ENCODE measurements at places on chromosomes 12 and 14.

- DNase-seq = no peak
These were observed 19.5 kb downstream of the SERPINA3 start for GRCh38 chr14:94631536-94632304.

GRCh38 chr14:92397150-92397952, 74.4 kb downstream of the SLC24A4 start:
- DNase-seq = no peak

GRCh38 chr14:100400115-100400514, 77.0 kb downstream of the SLC25A47 start:
- DNase-seq = no peak

DNA sequence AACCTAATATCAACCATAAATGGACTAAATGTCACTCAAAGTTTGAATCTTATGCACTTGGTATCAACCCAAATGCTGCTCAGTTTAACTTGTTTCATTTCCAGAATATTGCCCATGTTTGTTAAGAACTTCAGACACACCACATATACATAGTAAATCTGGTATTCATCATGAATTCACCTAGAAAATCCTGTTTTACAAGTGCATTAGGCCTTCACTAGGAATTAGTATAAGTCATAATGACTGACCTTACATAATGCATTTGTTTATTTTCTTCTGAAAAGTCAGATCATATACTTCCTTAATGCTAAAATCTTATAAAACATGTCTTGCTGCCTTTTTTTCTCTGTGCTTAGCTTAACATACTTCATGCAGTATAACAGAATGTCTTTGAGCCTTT, 66.1 kb downstream of the ABCD2 start:
- no peak for DNase-seq

DNA sequence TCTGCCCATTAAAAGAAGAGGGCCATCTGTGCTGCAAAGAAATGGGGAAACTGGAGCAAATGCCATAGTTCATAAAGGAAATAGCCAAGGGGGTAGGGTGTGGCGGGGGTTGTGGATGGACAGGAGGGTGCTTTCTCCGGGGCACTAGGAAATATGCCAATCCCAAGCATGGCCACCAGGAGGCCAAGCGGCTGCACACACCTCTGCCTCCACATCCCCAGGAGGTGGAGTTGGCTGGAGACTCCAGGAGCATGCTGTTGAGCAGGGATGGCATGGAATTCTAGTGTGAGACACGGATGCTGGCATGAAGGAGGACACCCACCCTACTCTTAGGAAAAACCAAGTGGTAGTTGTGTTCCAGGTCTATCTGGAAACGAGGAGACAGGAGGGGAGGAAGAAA, 25.2 kb downstream of the NID2 start:
- DNase-seq = no peak

DNA sequence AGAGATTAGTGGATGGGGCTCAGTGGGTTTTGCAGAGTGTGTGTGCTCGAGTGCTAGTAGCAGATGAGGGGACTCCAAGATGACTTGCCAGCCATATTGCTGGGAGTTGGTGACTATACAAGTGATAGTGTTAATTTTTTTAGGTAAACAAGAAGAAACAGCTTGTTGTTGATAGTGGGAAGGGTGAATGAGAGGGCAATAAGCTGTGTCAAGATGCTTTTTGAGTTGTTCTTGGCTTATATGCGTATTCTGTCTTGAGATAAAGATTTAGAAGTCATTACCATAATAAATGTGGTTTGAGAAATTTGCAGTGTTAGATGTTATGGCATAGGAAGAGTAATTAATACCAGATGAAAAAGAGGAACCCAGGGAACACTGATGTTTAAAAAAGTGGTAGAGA, 75.3 kb downstream of the RCOR1 start:
- DNase-seq = peak; percentile 7

- no peak for DNase-seq
These were observed 4.8 kb downstream of the PIWIL1 start for GRCh38 chr12:130342442-130342841.

DNA sequence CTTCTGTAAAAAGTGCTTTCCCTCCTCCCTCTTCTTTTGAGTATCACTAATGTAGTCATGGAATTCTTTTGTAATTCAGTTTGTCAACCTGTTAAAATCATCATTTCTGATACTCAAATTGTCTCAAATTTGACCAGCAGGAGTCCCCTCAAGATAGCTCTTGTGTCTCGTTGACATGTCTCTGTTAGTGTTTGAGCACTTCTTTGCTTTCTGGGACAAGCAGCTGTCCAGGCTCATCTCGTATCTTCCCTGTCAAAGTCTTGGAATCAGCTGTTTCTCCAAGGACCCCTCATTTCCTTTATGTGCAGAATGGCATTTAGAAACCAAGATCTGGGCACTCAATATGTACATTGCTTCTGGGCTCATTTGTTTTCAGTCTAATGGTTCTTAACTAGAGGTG, 10.7 kb downstream of the CIPC start:
- no peak for DNase-seq

DNA sequence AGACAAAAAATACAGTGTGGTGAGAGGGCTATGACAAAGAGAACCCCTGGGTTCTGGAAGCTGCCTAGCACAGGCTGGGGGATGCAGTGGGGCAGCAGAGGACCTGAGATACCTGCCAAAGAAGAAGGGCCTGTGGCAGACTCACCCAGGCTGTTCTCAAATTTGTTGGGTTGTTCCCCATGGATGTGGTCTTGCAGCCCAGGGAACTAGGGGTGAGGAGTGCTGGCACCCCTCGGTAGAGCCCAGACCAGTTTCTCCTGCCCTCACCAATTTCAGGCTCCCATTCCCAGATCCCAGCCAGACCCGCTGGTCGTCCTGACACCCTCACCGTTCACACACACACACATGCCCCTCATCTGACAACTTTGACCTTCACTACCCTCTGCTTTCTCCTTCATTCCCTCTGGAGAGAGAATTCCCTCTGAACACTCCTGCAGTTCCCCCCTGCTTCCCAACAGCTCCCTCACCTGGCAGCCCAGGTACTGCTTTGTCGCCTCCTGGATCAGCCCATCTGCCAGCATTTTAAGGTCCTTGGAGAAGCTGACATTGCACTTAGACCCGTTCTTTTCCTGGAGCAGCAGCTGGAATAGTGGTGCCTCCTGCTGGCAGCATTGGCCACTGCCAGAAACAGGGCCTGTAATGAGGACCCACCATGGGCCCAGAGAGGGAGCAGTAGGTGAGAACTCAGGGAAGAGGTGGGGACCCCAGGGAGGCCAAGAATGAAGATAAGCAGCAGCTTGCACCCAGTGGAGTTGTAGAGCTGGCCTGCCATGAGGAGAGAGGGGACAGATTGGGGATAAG, 5.9 kb upstream of the GDF11 start:
- DNase-seq = no peak

Data from fibroblast of skin of left quadriceps (primary cell).